ENCODE measurements at places on chromosomes 5 and 9.

- no peak for DNase-seq
Observed at GRCh38 chr9:38359689-38360385, 32.7 kb upstream of the ALDH1B1 start.

DNA sequence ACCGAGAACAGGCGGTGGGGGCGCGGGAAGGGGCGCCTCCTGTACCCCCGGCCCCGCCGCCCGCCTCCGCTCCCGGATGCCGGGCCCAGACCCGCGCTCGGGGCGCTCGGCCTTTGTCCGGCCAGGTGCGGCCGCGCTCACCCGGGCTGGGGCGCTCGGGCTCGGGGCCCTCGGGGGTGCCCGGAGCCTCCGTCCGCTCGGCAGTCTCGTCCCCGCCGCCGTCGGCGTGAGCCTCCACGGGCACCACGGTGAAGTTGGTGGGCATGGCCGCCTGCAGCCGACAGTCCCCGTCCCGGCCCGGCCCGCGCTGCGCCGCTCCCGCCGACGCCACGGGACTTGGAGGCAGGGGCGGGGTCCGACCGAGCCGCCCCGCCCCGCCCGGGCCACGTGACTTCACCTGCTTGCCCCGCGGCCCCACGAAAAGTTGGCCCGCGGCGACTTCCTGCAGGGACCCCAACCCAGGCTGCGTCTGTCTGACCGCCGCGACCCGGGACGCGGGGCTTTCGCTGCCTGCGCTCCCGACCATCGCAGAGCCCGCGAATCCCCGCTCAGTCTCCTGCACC lies at the start of gene SLC12A7:
SLC12A7 (minus strand) TSS at position 337 of the 563 bp plus-strand sequence; CDS start at position 265, 72 bp downstream.
- peak; percentile 39 for DNase-seq

GRCh38 chr9:126989847-126990842 lies 75.6 kb downstream of the RALGPS1 start:
- DNase-seq: no peak

GRCh38 chr5:38316544-38317224 lies 58.3 kb downstream of the EGFLAM start:
- no peak for DNase-seq

DNA sequence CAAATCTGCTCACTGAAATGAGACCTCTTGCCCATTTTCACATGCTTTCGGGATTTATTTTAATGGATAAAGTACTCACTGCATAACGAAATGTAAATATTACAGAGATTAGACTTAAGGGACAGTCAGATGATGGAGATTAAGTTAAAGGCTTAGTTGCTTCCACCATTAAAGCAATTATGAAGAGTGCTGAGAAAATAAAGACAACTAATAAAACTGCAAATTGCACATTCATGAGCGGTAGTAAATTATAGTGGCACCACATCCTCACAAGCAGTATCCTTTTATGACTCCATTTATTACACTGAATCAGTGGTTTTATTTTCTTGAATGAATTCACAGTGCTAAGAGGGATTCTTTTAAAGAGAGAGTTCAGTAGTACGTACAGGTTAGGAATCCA lies 76.2 kb upstream of the TMED7 start:
- no peak for DNase-seq

DNA sequence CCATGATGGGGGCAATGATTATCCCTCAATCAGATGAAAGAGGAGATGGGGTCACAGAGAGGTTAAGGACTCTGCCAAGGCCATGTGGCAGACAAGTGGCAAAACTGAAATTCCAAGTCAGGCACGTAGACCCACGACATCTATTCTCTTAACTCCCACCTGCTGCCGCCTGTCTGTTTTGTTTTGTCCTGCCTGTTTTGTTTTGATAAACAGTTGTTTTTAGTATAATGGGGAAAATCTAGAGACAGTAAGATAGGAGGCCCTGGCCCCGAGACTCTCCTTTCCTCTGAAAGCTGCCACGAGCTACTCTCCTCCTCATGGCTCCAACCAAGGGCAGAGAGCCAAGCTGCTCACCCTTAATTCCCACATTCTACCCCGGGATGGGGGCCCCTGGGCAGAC lies 4.9 kb downstream of the FSTL4 start:
- no peak for DNase-seq

- DNase-seq: no peak
Observed at GRCh38 chr9:37262410-37262809, 142.0 kb downstream of the ZCCHC7 start.

GRCh38 chr9:130590305-130590704 lies 10.9 kb downstream of the FUBP3 start:
- DNase-seq: no peak

- DNase-seq: no peak
Observed at GRCh38 chr5:167851416-167851815, 440.0 kb upstream of the WWC1 start.

DNA sequence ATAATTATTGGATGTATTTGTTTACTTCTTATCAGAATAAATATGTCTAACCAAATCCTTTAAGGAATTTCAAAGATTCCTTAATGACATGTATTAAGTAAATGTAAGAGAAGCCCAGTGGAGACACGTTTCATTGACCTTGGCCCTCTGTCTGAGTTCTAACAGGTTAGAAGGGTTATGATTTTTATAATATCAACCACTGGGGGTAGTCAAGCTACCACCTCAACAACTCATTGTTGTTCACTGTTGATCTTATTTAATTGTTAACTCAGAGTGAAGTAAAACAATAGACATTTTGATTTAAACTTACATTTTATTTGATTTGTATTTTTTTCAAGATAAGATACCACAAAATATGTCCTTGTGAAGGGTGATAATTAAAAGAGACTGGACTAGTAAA lies 499.2 kb upstream of the COX7C start:
- no peak for DNase-seq

GRCh38 chr9:126955811-126956210 lies 41.2 kb downstream of the RALGPS1 start:
- no peak for DNase-seq

Data from stimulated activated CD4-positive, alpha-beta T cell treated with anti-CD3 and anti-CD28 coated beads, TNF-alpha, amount 100 ng/mL, for 48 hours (primary cell).